ENCODE measurements at places on chromosomes 6 and 20. TPM values are rescaled to one million over a fixed set of nuclear protein-coding genes. Genes with fewer than 3 reads are reported as not detected.
A peak's percentile ranks its signal among the peaks of the same experiment; 100 is the strongest.

DNA sequence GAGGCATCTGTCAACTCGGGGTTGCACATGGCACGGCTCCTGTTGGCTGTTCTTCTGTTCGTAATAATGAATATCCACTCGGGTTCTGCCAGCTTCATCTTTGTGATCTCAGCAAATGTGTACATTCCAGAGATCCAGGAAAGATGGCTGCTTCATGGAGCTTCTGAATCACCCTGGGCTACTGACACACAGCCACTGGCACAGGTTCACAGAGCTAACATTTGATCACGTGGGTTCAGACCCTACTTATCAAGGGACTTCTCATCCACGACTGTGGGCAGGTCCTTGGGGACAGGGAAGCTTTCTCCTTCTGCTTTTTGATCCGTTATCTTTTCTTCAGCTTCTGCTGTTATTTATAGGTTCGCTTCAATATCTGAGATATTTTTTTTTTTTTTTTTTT, 18.1 kb downstream of the PPP1R3G start:
- DNase-seq = no peak

DNA sequence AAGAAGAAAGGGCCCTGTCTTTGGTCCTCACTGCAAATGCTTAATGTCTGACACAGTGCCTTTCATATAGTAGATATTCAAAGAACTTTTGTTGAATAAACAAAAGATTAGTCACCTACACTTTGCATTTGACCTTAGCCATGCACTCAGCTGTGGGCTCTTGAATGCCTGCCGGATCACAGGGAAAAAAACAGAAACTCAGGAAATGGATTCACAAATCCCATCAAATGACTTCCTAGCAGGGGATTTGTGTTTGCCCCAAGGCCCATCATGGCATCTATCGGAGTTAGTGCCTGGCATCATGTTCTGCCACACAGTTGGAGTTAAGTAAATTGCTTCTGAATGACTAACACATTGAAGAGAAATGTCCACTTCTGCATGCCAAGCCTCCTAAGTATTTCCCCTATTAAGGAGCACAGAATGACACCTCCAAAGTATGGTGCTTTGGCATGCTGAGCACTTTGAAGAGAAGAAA, 72.3 kb upstream of the DST start:
- DNase-seq = no peak

GRCh38 chr20:63854069-63854765, 7.1 kb upstream of the ABHD16B start:
- DNase-seq = no peak

DNA sequence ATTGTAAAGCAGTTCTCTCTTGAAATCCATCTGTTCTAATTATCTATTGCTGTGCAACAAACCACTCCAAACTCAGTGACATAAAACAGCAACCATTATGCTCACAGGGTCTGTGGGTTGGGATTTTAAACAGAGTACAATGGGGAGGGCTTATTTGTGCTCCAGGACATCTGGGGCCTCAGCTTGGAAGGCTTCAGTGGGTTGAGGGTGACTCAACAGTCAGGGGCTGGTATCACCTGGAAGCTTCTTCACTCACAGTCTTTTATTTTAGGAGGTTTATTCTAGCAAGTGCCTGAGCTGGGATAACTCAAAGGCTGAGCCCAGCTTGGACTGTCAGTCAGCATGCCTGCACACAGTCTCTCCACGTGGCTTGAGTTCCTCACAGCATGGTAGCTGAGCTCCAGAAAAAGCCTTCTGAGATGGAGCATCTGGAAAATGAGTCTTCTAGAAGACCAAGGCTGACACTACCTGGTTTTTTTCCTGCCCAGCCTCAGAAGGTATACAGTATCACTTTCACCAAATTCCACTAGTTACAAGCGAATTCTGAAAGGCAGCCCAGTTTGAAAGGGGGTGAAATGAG, 234.6 kb upstream of the ID4 start:
- DNase-seq = no peak

- DNase-seq = no peak
Measured at GRCh38 chr6:88380083-88380482, 213.9 kb upstream of the CNR1 start.

GRCh38 chr20:3041854-3042409, 1.5 kb upstream of the GNRH2 start:
- DNase-seq = peak; percentile 45

DNA sequence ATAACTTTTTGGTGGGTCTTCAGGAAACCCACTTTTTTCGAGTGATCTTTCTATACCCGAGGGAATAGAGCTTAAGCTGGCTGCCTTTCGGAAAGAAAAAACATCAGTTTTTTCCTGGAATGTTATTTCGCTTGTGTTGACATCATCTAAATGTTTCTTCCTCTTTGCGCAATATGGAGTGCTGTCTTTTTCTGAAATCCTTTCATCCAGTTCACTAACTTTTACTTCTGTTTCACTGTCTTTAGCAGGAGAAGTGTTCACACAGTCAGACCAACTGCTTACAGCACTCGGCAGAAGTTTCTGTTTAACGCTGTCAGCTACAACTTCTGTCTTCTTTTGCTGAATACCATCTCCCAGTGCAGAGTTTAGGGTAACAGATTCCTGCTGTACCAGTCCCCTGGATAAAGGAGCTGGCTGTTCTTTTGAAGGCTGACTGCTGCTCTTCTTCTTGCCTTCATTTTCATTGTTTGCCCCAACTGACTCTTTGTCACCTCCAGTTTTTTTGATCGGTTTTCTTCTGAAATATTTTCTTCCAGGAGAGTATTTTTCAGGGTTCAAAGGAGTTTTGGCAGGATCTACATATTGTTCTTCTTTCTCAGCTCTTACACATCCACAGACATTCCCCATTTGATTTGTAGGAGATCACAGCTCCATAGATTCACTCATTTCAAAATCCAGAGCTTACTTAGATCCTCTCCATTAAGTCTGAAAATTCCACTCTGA, 50.0 kb upstream of the DST start:
- no peak for DNase-seq

DNA sequence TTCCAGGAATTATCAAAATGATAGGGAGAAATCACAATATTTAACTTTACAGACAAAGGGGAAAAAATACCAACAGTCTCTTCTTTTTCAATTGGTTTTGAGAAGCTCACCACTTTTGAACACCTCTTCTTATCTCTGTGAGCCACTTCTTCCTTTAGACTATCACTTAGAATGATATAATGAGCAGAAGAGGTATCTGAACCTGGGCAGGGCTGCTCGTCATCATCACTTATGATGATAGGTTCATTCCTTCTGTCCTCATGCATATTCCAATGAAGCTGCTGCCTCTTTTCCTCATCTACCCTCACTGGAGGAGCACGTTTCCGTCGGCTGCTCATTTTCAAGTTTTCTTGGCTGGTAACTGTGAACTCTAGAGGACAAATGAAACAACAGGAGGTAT, 9.2 kb downstream of the SHPRH start:
- DNase-seq = no peak

DNA sequence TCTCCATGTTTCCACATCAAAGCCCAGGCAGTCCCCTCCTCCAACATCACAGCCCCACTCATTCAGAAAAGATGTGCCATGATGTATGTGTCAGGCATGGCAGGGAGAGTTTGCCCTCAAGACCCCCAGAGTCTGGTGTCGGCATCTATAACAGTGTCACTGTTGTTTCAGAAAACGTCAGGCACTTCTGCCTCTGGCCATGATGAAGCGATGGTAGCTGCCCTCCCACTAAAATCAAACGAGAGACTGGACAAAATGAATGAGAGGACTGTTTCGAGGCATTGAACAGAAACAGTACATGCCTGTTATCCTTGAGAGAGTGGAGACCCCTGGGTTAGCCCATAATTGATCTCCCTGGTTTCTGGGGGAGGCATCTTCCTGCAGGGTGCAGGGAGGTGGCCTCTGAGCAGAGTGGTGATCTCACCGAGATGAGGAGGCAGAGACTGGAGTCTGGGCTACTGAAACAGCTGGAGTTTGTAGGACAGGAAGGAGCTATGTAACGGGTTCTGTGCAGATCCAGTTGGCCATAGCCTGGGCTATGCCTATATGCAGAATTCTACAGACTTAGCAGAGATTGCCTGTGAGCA, 144.5 kb downstream of the SYCP2 start:
- DNase-seq = no peak

- no peak for DNase-seq
Measured at GRCh38 chr20:19961293-19961692, 55.9 kb upstream of the NAA20 start.

Gene CCM2L
- 8.1 TPM for polyA plus RNA-seq

Gene PPP1R3G
- 1.6 TPM for polyA plus RNA-seq

Gene SSTR4
- 0.07 TPM for polyA plus RNA-seq
